ENCODE measurements at places on chromosomes 4 and X.
A peak's percentile ranks its signal among the peaks of the same experiment; 100 is the strongest.

DNA sequence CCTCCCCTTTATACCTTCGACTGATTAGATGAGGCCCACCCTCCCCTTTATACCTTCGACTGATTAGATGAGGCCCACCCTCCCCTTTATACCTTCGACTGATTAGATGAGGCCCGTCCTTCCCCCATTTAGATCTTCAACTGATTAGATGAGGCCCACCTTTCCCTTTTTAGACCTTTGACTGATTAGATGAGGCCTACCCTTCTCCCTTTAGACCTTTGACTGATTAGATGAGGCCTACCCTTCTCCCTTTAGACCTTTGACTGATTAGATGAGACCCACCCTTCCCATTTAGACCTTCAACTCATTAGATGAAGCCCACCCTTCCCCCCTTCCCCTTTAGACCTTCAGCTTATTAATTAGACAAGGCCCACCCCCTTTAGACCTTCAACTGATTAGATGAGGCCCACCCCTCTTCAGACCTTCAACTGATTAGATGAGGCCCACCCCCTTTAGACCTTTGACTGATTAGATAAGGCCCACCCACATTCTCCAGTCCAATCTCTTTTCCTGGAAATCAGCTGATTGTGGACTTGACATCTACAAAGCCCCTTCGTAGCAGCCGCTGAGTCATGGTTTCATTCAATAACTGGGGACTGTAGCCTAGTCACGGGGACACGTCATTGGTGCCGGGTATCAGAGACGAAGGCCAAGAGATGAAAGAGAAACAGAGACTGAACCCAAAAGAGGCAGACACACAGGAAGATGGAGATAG, 28.8 kb upstream of the IL3RA start:
- ATAC-seq: peak; percentile 59

DNA sequence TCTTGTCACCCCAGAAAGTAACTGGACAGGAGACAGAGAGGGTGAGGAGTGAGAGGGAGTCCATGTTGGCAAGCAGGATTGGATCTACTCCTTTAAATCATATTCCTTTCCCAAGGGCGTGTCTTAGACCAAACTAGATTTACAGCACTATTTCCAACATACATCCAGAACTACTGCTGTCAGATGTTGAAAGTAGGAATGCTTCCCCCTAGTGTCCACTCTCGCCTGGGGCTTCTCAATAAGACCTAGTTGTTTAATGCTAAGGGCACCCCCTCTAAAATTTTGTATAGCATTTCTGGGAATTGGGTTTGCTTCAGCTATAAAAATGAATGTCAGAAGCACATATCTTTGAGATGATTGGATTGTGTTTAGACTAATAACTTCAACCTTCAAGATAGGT, 13.3 kb downstream of the OFD1 start:
- no peak for ATAC-seq

GRCh38 chrX:41133551-41133950, 48.3 kb downstream of the USP9X start:
- ATAC-seq: no peak

DNA sequence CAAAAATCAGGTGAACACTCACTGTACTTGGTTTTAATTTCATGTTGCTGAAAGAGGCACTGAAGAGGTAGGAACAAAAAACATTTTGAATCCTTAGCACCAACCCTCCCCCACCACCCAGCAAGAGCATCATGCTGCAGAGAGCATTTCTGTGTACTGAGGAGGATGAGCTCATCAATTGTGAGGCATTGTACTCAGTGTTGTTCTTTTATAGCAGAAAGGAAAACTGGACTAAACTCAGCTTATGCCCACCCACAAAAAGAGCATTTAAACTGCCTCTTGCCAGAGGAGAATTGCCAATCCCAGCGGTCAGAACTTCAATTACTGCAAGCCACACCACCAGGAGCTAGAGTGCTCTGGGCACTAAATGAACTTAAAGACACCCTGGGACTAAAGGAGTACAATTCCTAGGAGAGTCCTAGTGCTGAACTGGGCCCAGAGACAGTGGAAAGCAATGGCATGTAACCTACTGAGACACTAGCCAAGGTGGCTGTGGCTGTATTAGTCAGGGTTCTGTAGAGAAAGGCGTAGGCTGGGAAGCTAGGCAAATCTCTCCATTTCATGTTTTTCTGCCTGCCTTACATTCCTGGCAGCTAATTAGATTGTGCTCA, 280.7 kb upstream of the KLHL4 start:
- ATAC-seq: no peak

- ATAC-seq: peak; percentile 50
These were observed 427 bp downstream of the ZNF182 start for GRCh38 chrX:48003367-48003757.

- no peak for ATAC-seq
These were observed 181.0 kb downstream of the LDB2 start for GRCh38 chr4:16717266-16717970.

DNA sequence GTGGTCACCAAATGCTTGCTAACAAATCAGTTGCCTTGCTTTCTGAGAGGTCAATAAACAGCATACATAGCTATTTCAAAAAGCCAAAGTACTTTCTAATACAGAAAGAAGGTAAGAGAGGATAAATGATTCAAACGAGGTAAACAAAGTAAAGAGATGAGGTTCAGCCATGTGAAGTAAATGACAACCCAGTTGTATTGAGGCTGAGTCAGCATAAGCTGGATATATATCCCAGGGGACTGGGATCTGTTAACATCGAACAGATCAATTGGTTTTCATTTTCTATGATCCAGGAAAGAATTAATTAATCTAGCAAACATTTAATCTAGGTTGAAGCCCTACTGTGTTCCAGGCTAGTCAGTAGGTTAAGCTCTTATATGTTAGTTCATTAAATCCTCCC, 97.3 kb upstream of the GRIA3 start:
- no peak for ATAC-seq

GRCh38 chr4:81061344-81061730, 30.8 kb downstream of the BMP3 start:
- ATAC-seq: no peak

GRCh38 chr4:23091711-23092110, 399.0 kb downstream of the GBA3 start:
- no peak for ATAC-seq

DNA sequence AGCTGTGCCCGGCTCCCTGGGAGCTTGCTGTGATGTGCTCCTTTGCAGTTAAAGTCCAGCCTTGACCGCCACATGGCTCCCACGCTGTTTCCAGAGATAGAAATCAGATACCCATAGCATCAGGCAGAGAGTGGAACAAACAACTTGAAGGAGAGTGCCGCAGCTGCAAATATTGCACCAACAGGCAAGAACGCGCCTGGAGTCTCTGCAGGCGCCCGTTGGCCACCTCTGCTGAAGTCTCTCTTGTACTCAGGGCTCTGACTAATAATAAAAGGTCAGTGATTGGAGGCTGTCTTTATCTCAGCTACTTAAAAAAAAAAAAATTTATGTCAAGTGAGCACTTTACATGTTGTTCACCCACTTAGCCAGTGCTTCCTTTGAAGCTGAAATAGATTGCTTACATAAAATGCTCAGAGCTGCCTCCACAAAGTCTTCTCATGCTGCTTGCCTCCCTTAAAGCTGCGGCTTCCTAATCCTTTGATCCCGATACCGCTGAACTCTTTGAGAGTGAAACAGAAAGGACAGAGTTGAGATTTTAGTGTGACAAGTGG, 30.9 kb upstream of the TENM3 start:
- no peak for ATAC-seq

- no peak for ATAC-seq
These were observed 34.2 kb downstream of the CCDC158 start for GRCh38 chr4:76386566-76387305.

- ATAC-seq: peak; percentile 66
These were observed 15.7 kb downstream of the OFD1 start for GRCh38 chrX:13750204-13750603.

DNA sequence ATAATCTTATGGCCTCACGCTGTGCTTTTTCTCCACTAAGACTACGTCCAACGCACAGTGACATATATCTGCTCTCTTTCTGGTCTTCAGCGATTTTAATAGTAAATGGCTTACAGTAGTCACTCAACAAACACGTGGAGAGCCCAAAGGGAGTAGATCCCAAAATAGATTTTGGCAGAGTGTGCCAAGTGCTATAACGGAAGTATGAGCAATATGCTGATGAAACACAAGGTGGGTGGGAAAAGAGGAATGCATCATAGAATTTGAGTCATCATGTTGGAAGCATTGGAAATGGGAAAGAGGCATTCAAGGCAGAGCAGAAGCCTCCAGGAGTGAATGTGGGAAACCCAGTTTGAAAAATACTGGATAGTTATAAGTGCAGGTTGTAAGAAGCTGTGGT, 129.1 kb upstream of the LDB2 start:
- ATAC-seq: no peak

- no peak for ATAC-seq
These were observed 181.6 kb upstream of the NOCT start for GRCh38 chr4:138833974-138834373.

DNA sequence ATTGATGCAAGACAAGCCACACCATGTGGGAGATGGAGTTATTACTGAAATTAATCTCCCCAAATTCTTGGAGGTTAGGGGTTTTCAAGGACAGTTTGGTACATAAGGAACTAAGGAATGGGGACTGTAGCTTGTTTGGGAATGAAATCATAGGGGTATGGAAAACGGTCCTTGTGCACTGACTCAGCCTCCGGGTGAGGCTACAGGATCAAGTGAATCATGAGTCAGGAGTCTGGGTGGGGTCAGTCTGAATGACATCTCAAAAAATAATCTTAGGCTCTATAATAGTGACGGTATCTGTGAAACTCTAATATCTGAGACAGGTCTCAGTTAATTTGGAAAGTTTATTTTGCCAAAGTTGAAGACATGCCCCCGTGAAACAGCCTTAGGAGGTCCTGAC, 128.5 kb upstream of the CYSLTR1 start:
- no peak for ATAC-seq

DNA sequence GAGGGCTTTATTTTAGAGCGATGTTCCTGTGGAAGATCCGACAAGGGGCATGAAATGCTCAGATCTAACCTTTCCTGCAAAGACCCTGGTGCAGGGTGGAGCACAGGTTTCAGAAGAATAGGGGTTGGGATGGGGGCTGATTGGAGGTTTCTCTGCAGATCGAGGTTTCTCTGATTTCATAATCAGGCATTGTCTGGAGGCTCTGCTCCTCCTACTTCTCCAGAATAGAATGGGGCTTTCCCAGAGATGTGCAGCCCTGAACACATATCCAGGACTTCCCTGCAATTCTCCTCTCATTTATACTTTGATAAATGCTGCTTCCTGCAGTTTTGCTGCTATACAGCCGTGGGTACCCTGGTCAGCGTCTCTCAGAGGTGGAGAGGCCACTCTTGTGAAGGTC, 397.6 kb upstream of the BOD1L1 start:
- no peak for ATAC-seq

- no peak for ATAC-seq
These were observed 214.4 kb downstream of the ARAP2 start for GRCh38 chr4:36029951-36030350.

DNA sequence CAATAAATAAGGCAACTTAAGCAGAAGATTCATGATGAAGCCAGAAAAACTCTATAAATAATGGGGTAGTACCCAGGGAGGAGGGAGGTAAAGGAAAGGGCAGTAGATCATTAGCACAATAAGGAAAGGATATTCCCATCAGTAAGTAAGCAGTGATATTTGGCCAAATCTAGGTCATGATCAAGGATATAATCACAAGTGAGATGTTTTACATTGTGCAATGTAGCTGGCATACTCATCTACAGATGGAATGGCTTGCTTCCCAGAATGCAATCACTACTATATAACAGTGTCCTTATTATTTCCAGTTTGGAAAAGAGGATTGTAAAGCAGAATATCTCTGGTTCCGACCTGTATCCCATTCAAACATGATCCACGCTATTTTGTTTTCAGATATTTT, 483.4 kb downstream of the RPA4 start:
- ATAC-seq: no peak

DNA sequence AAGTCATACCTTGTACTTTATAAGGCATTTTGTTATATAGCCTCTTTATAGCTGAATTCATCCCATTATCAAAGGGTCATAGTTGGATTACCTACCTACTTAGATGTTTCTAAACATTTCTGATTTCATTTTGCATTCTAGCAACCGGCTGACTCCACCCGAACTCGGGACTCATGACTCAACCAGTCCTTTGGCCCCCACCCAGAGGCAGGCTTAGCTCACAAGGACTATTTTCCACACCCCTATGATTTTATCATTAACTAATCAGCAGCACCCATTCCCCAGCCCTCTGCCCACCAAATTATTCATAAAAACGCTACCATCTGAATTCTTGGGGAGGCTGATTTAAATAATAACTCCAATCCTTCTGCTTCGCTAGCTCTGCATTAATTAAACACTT, 79.9 kb upstream of the EGFL6 start:
- no peak for ATAC-seq

DNA sequence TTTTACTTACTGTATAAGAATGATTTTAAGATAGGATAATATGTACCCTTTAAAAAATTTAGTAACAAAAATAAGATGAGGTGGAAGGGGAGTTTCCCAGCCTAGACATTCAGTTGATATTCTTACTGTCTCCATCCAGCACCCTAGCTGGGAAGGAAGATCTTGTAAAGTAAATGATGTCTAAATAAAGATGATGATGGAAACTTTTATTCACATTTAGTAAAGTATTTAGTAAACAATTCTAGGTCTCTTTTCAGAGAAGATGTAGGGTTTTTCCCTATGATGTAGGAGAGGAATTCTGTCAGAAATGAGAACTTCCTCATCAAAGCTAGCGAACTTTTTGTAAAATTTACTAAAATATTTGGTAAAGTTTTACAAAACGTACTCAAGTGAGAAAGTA, 136.8 kb downstream of the RAPGEF2 start:
- no peak for ATAC-seq

- ATAC-seq: no peak
These were observed 196.2 kb downstream of the RBM46 start for GRCh38 chr4:154977228-154977627.

DNA sequence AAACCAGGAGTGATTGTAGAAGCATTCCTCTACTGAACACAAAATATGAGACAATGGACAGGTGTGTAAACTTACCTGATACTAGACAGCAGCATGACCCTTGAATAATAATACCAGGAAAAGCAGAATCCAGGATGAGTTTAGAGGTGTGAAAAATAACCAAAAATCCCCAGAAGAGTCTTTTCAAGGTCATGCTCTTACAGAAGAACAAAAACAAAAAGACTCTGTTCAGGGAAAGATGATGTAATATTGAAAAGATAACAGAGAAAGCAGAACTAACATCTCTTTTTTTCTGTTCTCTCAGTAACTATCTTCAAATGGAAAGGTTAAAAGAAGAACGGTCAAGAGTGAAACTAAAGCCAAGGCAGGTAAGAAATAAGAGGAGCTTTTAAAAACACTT, 14.0 kb upstream of the ARHGAP10 start:
- ATAC-seq: peak; percentile 24

DNA sequence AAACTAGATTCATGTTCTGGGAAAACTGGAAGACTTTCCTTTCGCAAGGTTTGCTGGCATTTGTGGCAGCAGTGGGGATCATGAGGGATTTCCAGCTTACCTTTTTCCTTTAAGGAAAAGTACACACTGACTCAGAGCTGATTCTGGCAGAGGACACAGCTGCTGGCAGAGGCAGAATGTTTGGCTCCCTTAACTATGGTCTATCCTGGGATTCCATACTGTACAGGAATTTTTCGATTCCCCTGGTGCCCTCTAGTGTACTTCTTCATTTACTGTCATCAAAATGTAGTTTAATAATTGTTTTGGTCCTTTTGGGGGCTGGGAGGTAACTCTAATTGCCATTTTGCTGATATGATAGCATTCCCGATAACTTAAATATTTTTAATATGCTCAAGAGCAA, 152.7 kb downstream of the GABRG1 start:
- ATAC-seq: no peak

GRCh38 chrX:14073071-14073470, 43.4 kb upstream of the GEMIN8 start:
- no peak for ATAC-seq

- ATAC-seq: peak; percentile 75
These were observed 1.1 kb downstream of the INTS6L start for GRCh38 chrX:135521405-135522131.
